KBM-7 (cell line): ENCODE measurements at places on chromosomes 16 and 17.

DNA sequence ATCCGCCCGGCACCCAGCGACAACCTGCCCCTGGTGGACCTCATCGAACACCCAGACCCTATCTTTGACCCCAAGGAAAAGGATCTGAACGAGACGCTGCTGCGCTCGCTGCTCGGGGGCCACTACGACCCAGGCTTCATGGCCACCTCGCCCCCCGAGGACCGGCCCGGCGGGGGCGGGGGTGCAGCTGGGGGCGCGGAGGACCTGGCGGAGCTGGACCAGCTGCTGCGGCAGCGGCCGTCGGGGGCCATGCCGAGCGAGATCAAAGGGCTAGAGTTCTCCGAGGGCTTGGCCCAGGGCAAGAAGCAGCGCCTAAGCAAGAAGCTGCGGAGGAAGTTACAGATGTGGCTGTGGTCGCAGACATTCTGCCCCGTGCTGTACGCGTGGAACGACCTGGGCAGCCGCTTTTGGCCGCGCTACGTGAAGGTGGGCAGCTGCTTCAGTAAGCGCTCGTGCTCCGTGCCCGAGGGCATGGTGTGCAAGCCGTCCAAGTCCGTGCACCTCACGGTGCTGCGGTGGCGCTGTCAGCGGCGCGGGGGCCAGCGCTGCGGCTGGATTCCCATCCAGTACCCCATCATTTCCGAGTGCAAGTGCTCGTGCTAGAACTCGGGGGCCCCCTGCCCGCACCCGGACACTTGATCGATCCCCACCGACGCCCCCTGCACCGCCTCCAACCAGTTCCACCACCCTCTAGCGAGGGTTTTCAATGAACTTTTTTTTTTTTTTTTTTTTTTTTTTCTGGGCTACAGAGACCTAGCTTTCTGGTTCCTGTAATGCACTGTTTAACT, 1.0 kb downstream of the NOG start:
- peak; percentile 63 for DNase-seq

GRCh38 chr16:83233153-83233552, 574.6 kb upstream of the HSBP1 start:
- no peak for DNase-seq

- DNase-seq, result no peak
These were observed 165.9 kb downstream of the SDK2 start for GRCh38 chr17:73478334-73478733.

DNA sequence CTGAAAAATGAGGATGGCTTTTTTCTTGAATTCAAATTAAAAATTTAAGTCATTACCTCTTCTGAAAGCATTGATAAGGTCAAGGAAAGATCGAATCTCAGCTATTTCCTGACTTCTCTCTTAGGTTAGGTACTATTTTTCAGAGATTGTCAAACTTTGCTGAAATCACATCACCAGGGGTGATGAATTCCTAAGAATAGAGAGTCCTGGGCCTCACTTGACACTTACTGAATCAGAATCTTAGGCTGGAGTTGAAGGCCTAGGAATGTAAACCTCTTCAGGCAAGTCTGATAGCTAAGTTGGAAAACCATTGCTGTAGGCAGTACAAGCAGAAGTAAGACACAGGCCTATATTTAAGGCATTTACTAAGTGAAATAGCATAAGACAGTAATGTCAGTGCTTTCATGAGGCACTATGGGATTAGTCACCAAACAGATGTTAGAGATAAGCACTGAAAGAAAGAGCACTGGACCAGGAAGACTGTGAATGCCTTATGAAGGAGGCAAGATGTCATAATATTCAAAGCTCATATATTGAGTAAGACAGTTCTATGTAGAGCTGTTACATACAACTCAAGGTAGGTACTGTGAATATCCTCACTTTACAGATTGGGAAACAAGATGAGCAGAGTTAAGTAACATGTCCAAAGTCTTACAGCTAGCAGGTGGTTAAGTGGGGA, 21.5 kb downstream of the DCAF7 start:
- no peak for DNase-seq

- DNase-seq, result no peak
These were observed 17.8 kb downstream of the SCPEP1 start for GRCh38 chr17:56995766-56996165.

DNA sequence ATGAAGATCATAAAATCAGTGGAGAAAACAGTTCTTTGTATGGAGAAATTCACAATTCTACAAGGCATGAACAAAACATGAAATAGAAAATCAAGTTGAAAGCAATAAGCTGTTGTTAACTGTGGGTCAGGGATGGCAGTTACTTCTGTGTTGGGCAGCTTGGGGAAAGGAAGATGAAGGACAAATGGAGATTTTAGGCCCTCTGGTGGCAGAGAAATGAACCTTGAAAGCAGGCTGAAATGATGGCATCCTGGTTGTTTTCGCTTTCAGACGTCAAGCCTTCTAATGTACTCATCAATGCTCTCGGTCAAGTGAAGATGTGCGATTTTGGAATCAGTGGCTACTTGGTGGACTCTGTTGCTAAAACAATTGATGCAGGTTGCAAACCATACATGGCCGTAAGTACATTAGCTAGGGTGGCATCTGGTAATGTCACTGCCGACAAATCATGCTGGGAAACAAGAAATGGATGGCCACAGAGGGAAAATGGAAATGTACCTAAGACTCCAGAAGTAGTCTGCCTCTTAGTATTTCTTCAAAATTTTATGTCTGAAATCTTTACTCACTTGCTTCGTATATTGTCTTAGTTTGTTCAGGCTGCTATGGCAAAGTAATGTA, 108.9 kb downstream of the MAP2K6 start:
- peak; percentile 65 for DNase-seq

DNA sequence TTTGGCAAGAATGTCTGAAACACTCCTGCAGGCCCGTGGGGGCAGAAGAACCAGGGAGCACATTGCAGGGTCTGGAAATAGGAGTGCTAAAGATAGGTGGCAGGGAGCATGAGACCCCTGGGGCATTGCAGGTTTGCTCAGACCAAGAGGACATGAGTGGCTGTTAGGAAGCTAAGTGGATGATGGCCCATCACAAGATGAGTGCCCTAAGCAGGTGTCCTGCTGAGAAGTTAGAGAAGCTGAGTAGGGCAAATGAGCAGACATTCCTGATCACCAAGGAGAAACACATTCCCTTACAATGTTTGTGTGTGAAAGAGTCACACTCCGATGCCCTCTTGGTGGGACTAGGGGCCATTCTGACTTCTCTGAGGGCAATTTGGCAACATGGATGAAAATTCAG, 9.9 kb downstream of the MLYCD start:
- no peak for DNase-seq

DNA sequence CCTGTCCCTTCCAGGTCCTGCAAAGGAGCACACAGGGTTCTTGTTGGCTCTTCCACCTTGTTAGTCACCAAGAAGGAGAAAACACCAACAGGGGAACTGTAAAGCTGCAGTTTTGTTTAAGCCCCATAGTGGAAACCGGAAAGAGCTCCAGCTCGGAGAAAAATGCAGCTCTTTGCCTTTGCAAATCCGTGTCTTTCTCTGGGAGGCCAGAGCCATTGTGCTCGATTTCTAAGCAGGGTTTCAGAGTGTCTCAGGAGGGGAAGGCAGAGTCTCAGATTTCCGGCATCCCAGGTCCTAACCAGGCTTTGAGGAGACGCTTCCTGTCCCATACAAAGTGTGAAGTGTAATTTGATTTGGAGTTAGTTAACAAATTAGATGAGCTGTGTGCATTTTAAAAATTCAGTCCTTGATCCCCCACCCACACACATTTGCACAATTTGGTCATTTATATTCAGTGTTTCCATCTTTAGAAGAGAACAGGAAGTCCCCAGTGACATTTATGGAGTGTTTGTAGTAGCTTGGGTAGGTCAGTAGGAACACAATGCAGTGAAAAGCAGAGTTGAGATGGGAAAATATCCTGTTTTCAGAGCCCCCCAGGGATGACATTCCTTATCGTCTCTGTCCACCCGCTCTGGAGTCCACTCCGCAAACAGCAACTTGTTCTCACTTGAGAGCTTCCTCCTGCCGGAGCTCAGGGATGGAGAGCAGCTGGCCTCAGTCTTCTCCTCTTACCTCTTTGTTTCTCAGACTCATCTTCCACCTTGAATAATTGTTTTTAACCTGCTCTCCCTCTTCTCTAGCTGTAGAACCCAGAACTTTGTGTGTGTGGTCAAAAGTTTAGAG, 331.9 kb downstream of the SEC14L1 start:
- peak; percentile 29 for DNase-seq

DNA sequence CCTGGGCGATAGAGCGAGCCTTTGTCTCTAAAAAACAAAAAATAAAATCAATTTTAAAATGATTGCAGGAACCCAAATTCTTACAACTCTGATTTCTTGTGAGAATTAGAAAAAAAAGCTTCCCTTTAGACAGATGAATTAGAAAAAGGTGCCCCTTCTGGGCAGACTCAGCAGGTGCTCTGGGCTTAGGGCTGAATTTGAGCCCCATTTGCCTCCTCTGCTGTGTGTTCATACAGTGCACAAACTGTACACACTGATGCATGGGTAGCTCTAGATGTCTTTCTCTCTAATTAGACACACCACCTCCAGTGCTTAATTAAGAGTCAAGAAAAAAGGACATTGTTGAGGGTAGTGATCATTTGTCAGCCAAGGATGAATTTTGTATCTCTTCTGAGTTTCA, 38.5 kb upstream of the NOL11 start:
- DNase-seq, result no peak

GRCh38 chr17:3886776-3887175, 6.1 kb downstream of the CAMKK1 start:
- peak; percentile 49 for DNase-seq

DNA sequence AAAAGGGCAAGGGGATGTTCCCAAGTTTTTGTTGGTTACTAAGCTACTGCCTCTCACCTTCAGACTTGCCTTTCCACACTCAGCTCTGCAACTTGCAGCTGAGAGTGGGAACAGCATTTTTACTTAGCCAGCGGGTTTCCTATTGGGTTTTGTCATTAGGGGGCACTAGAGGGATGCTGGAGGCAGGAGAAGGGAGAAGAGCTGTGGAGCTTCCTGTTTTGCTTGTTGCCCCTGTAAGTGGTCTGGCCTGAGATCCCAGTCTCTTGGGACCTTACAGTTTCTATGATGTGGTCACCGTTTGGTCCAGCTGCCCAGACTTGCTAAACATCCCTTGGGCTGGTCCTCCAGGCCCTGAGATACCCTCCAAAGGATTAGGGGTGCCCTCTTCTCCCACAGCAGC, 209.6 kb upstream of the NLRP1 start:
- peak; percentile 29 for DNase-seq

DNA sequence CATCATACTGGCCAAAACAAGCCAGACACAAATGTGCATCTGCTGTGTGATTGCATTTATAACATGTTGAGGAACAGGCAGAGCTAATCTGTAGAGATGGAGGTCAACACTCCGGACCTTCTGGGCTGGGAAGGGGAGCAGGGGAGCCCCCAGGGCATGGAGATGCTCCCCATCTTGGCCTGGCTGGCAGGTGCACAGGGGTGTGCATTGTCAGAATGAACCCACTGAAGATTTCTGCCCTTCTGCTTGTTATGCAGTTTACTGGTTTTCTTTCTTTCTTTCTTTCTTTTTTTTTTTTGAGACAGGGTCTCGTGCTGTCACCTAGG, 146.9 kb downstream of the CMIP start:
- DNase-seq, result no peak

DNA sequence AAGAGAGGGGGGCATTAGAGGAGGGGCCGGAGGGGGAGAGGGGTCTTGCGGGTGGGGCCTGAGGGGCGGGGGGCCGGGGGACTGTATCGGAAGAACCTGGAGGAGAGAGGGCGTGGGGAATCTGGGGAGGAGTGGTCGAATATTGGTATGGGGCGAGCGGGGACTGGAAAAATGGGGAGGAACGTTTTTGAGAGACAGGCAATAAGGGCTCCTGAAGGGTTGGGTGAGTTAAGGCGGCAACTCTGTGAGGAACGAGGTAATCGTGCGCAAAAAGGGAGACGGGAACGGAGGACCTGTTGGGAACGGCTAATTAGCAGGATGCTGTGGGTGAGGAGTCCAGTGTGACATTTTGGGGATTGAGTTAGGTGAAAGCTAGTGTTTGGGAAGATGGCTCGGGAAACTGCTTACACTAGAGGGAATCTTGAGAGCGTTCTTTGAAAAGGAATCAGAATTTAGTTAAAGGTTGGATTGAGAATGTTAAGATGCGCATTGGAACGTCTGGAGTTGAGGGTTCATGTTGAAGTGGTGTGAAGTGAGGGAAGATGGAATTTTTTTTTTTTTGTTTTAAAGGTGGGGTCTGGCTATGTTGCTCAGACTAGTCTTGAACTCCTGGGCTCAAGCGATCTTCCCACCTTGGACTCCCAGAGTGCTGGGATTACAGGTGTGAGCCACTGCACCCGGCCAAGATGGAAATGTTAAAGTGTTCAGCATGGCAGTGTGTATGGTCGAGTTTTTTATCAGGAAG, 662 bp downstream of the WIPF2 start:
- DNase-seq, result peak; percentile 71

DNA sequence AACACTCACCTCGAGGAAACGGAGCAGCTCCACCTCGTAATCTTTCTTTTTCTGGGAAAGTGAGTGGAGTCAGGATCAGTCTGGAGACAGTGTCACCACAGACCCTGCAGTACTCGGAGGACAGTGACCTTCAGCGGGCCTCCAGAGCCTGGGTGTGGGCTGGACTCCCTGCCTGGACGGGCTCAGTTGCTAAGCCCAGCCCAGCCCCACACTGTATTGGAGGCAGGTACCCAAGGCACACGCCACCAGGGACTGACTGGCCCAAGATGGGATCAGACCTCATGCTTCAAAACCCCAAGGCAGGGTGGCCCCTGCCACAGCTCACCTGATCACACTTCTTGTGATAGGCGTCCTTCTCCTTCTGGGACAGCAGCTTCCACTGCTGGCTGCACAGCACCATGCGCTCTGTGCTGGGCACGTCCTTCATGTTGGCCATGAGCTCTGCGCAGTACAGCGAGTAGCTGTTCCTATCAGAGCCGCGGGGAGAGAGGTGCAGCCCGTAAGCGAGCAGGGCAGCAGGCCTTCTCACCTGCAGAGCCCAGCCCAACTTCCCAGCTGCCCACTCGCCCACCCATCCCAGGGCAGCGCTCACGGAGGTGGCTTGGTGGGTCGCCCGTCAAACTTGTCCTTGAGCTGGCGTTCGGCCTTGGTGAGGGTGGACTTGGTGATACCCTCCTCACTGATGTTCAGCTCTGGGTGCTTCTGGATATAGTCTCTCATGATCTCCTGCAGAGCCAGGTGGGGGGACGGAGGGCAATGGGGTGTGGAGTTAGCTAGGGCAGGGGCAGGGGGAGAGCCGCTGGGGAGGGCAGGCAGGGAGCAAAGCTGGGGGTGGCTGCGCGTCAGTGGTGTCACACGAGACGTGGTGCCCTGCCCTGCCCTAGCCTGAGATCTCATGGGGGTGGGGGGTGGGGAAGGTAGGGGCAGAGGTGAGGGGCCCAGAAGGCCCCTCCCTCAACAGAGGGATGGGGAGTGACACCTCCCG, 7.9 kb downstream of the UBTF start:
- no peak for DNase-seq

- DNase-seq, result no peak
These were observed 210.0 kb downstream of the FTO start for GRCh38 chr16:53913920-53914319.
